ENCODE measurements at places on chromosomes 1 and 21.

DNA sequence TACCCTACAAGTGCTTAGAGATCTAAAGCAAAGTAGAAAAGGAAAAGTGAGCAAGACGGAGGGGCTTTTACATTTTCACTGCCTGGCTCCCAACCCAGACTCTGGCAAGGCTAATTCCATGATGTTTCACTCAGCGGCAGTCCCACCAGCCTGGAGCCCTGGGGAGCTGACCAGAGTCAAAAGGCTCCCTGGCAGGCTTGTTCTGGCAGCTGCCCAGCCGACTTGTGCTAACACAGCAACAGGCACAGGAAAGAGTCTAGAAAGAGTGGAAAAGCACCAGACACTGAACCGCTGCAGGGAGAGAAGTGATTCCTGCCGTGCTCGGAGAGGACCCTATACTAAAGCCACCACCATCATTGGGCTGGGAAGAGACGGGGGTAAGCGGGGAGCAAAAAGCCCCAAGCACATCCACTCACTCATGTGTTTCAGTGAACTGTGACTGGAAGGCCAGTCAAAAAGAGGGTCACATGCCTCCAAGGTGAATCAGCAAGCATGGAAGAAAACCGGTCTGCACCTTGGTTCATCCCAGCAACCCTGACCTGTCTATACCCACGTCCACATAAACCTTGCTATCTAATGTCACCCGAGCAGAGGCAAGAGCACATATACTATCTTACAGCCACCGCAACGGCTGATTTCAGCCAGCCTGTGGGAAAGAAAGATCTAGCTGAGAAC is 8.0 kb downstream of the SMIM12 start:
- DNase-seq: no peak

DNA sequence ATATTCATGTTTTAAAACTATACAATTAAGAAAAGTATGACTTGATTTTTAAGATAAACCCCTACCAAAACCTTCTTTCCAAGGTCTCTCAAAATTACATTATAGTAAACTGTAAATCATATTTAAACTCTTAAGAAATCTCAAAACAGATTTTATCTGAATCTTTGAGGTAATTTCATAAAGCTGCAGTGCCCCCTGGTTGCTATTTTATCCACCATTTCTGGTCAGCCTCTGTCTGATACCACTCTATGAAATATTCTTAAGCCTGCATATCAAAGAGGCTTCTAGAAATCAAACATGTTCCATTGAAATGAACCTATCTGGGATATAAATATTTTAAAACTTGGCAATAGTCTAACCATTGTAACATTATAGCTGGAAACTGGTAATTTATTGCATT is 317.3 kb downstream of the COL11A1 start:
- DNase-seq: no peak

DNA sequence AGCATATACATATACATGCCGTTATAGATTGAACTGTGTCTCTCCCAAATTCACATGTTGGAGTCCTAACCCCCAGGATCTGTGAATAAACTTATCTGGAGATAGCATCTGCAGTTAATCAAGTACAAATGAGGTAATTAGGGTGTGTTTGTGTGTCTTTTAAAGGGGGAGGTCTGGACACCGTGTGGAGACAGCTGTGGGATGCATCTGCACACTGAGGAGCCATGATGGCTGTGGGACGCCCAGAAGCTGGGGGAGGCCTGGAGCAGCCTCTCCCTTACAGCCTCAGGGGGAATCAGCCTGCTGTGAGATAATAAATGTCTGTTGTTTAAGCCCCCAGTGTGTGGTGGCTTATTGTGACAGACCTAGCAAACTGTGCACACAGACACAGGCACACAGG is 51.8 kb upstream of the COL18A1 start:
- DNase-seq: no peak

- no peak for DNase-seq
Measured at GRCh38 chr1:174116042-174116441, 43.3 kb upstream of the RABGAP1L start.
